ENCODE measurements at places on chromosomes 5 and 9.

DNA sequence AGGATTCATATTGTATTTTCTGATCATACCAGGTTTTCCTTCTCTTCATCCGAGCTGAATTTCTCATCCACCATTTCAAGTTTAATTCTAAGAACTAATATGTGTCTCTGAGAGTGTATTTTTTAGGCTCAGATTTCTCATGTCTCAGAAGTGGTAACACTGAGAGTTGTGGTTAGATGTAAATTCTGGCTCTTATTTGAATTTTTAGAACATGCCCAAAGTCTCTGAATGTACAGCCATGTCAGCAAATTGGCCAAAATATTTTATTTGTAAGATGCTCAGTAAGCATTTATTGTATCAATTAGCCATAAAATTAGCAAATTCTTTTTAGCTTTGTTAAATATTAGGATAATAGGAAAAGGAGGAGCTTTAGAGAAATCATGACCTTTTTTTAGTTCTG, 16.6 kb downstream of the SV2C start:
- H3K36me3 ChIP-seq, result no peaks in the 10 kb centered on the region
- no peaks in the 10 kb centered on the region for H3K27me3 ChIP-seq
- H3K4me3 ChIP-seq, result no peak overlapping the region
- no peak for DNase-seq
- no peaks in the 10 kb centered on the region for H3K4me1 ChIP-seq
- H3K27ac ChIP-seq, result peak overlapping the region; percentile 62

- no peaks in the 10 kb centered on the region for H3K4me1 ChIP-seq
- no peaks in the 10 kb centered on the region for H3K36me3 ChIP-seq
- DNase-seq, result peak; percentile 11
- no peak overlapping the region for H3K27ac ChIP-seq
- no peaks in the 10 kb centered on the region for H3K27me3 ChIP-seq
- H3K4me3 ChIP-seq, result no peak overlapping the region
Observed at GRCh38 chr5:57470339-57470738, 12.3 kb downstream of the ACTBL2 start.

- no peak overlapping the region for H3K27ac ChIP-seq
- H3K27me3 ChIP-seq, result no peaks in the 10 kb centered on the region
- H3K36me3 ChIP-seq, result no peaks in the 10 kb centered on the region
- H3K4me1 ChIP-seq, result peaks cover 6% of the 10 kb centered on the region
Observed at GRCh38 chr9:77417566-77417965, 230.6 kb downstream of the GNA14 start.

DNA sequence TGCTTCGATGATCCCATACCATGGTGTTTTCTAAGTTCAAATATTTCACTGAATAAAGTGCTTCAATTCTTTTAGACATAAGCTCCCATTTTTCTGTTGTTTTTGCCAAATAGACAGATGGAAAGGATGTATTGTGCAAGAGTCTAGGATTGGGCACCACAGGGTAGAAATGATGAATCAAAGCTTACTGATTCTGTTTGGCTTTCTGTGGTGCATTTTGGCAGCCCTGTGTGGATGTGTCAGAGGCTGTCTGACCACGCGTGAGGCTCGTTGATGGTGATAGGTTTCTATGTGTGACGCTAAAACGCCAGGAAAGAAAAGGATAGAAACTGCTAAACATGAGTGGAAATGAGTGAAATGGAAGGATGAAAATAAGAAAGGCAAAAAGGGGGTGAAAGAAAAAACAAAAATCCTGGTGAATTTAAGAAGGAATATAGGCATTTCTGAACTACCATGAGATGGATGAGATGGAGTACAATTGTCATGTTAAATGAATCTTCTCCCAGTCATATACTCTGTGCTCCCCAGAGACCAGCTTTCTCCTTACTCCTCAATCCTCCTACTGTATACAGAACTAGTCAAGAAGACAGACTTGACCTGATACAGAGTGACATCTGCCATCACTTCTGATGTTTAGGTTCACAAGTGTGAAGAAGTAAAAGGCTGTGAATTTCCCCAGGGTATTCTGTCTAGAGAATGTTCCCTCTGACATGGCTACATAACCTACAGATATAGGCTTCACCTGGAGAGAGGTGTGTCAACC, 54.4 kb downstream of the ANKH start:
- DNase-seq, result peak; percentile 10

- no peaks in the 10 kb centered on the region for H3K27me3 ChIP-seq
- no peak overlapping the region for H3K27ac ChIP-seq
- H3K36me3 ChIP-seq, result no peaks in the 10 kb centered on the region
- H3K4me1 ChIP-seq, result peaks cover 22% of the 10 kb centered on the region
Observed at GRCh38 chr5:112958093-112959088, 18.2 kb upstream of the DCP2 start.

- no peaks in the 10 kb centered on the region for H3K36me3 ChIP-seq
- DNase-seq, result no peak
- H3K27ac ChIP-seq, result no peak overlapping the region
- H3K27me3 ChIP-seq, result no peaks in the 10 kb centered on the region
Observed at GRCh38 chr5:101520417-101520816, 617.3 kb upstream of the ST8SIA4 start.

GRCh38 chr5:83102364-83102980, 25.1 kb downstream of the XRCC4 start:
- no peaks in the 10 kb centered on the region for H3K27me3 ChIP-seq
- peaks cover 23% of the 10 kb centered on the region for H3K4me1 ChIP-seq
- H3K27ac ChIP-seq, result no peak overlapping the region
- no peak for DNase-seq
